AG08395 (cell line): ENCODE measurements at places on chromosomes 7 and 10.

DNA sequence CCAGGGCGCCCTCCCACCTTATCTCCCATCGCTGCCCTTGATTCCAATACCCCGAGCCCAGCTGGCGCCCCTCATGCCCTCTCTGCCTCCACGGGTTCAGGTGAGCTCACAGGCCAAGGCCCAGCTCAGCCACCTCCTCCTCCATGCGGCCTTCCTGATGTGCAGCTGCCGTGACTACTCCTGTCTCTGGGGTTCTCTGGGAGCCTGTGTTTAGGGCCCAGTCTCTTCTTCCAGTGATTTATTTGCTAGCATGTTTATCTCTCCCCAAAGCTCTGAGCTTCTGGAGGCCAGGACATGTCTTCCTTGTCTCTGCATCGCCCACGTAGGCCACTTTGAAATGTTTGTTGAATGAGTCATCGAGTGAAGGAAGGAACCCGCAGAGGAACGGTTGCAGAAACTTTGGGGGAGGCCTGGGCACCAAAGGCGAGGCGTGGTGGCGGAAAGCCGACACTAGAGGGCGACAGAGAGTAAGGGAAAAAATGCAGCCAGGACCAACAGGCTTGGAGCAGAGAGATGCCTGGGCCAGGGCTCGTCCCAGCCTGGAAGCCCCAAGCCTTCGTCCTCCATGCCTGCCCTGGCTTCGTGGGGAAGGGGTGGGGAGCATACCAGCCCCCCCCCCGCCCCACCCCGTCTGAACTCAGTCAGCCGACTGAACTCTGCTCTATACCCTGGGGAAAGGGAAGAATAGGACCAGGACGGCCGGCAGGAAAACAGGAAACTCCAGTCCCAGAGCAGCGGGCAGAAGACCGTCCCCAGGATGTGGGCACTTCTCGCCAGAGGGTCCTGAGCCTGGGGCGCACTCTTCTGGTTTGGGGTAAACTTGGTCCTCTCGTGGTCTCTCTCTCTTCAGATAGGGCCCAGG is 10.9 kb upstream of the HSPB1 start:
- peak; percentile 92 for DNase-seq

- DNase-seq = no peak
Measured at GRCh38 chr10:110609605-110610004, 34.5 kb upstream of the RBM20 start.

GRCh38 chr10:99532687-99533495 is at the start of gene NKX2-3:
Gene NKX2-3, plus strand, starts transcription at chr10:99532942. Its CDS starts 190 bp downstream, at chr10:99533132.
- no peak for DNase-seq

DNA sequence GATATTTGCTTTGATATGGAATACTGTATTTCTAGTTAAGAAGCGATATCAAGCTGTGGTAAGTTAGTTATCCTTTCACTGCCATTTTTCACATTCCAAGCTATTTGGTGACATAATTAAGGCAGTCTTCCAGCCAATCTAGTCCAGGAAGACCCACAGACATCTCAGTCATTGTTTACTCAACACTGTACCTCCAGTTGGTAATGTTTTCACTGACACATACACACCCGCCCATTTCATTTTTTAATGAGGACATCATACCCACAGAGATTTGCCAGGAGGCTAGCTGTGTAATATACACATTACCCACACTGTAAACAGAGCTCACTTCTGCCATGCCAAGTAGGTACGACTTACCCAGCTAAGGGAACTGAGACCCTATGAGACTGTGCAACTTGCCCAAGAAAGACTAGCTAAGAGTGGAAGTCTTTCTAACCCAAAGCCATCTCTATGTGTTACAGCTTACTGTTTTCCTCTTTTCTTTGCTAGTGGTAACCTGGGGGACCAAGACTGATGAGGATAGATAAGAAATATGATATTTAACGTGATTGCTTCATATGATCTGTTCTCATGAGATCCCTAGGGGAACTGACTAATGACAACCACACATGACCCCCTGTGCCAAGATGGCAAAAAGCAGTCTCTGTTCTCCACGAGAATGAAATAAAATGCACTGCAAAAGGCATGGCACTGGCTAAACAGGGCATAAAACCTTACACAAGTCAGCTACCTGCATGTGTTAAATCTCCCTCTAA is 179.0 kb downstream of the DGKI start:
- DNase-seq = peak; percentile 82

DNA sequence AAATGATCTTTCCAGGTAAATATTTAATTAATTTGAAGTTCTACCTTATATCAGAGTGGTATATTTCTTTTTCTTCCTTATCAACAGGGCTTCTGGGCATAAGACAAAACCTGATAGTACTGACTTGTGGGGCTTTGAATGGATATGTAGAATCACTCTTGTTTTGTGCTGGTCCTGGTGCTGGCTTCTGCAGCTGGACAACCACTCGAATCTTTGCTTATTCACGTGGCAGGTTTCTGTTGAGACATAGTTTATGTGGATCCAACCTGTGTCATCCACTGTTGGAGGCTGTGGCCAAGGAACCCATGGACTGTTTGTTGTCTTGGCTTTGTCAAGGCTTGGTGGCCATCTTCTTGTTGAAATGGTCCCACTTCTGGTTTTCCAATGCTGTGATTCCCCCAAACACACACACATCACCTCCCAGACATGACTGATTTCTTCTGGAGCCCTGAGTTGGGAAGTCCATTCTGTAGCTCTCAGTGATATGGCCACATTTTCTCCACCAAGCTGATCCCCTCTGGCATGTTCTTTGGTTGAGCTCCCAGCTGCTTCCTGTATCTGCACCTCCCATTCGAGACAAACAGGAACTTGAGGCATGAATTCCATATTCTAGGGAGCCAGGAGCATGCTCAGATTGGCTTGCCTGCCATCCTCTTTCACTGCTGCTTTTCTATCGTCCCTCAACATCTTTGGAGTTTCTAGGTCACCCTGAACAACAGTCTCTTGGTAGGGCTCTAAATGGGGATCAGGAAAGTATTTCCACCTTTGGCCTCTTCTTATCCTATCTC is 19.5 kb downstream of the TAS2R41 start:
- no peak for DNase-seq

DNA sequence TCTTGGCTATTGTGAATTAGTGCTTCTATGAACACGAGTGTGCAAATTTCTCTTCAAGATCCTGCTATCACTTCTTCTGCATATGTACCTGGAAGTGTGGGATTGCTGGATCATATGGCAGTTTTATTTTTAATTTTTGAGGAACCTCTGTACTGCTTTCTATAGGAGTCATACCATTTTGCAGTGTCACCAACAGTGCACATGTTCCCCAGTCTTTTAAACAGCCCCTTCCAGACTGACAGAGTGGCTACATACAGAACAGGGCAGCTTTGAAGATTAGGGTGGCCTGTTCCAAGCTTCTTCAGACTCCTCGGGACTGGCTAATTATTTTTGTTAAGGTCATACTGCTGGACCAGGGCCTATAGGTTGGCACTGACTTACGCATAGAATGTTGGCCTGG is 82.9 kb downstream of the AUTS2 start:
- no peak for DNase-seq

DNA sequence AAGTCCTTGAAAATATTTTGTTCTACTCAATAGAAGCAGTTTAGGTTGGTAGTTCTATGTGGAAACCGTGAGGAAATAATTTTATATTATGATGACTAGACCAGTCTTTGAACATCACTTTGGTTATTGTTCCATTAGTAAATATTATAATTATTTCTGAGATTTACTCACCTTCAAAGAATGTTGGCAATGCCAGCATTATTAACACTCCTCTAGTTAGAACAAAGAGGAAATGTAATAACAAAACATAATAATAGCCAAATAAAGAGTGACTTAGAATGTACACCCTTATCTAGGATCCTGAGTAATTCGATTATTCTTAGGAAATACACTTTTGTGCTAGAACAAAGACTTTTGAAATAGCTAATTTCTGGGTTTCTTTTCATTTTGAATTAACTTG is 121.1 kb downstream of the CFTR start:
- DNase-seq = no peak

DNA sequence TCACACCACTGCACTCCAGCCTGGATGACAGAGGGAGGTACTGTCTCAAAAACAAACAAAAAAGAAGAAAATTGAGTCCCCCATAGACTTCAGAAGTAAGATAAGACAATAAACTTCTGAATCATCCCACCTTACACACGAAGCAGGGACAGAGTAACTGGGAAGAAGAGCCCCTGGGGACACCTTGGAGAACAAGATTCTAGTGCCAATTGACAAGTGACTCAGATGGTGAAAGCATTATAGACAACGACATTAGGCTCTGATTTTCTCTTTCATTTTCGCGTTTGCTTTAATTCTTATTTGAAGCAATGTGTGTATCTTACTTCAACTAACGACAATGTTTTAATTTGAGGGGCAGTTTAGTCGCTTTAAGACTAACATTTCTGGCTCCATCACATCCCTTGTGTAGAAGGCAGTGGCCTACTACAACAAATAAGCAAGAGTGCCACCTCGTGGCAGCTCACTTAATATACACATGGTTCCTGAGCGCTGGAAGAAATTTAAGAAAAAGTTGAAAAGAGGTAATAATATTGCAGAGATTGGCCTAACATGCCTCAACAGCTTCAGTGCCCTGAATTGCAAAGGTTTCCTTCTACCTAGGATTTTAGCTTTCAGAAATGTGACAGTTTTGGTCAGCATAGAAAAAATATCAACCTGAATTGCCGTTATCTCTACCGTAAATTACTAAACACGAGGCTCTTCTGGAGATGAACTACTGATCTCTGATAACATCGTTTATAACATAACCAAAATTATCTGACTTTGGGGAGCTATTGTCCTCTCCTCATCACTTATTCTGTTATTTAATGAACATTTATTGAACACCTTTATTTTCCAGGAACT is 36.7 kb downstream of the ASNS start:
- peak; percentile 57 for DNase-seq
